ENCODE measurements at places on chromosomes 11 and 22. TPM values are rescaled to one million over a fixed set of nuclear protein-coding genes. Genes with fewer than 3 reads are reported as not detected.

The LGR4 gene
- total RNA-seq = 0.49 TPM

DNA sequence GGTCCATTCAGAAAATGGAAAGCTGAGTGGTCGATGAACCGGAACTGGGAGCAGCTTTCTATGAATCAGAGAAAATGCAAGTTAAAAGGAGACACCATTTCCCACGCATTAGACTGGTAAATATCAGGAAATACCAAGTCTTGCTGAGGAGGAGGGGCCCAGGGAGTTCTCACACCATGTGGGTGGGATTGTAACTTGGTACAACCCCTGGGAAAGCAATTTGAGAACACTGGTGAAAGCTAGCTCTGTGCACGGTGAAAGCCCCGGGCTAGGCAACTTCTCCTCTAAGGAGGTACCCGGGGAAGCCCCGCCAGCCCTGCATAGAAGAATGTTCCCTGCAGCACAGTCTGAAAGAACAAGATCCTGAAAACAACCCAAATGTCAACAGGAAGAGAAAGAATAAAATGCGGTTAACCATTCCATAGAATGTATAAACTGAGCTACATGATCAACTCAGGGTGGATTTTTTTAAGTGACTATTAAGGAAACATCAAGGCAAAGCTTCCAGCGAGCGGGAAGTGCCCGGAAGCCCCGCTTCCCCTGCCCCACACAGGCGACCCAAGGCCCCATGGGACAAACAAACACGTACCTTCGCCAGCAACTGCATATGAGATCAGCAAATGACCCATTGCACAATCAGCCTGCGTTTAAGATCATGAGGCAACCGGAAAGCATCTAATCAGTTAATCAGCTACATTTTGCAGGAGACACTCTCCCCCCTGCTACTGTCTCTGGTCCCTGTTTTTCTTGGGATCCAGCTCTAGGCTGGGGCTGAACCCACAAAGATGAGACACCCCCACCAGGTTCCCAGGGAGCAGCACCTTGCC is 11.3 kb downstream of the SHANK2 start:
- no peak for DNase-seq
- H3K27ac ChIP-seq = no peak overlapping the region
- H3K27me3 ChIP-seq = no peaks in the 10 kb centered on the region
- no peaks in the 10 kb centered on the region for H3K4me1 ChIP-seq
- H3K36me3 ChIP-seq = no peaks in the 10 kb centered on the region
- H3K4me3 ChIP-seq = no peak overlapping the region

- H3K4me1 ChIP-seq = peaks cover 12% of the 10 kb centered on the region
- no peak overlapping the region for H3K4me3 ChIP-seq
- H3K36me3 ChIP-seq = no peaks in the 10 kb centered on the region
- H3K27ac ChIP-seq = no peak overlapping the region
- peaks cover 24% of the 10 kb centered on the region for H3K27me3 ChIP-seq
These were observed 3.6 kb downstream of the PKNOX2 start for GRCh38 chr11:125167954-125168835.

GRCh38 chr11:124761301-124762104 is 587 bp downstream of the ESAM start:
- H3K4me3 ChIP-seq = peak overlapping the region; percentile 87
- DNase-seq = no peak
- H3K27ac ChIP-seq = no peak overlapping the region
- H3K27me3 ChIP-seq = peaks cover 16% of the 10 kb centered on the region
- no peaks in the 10 kb centered on the region for H3K36me3 ChIP-seq

GRCh38 chr11:45658292-45658991 is 7.0 kb downstream of the CHST1 start:
- no peaks in the 10 kb centered on the region for H3K4me1 ChIP-seq
- no peak overlapping the region for H3K27ac ChIP-seq
- H3K36me3 ChIP-seq = no peaks in the 10 kb centered on the region

GRCh38 chr11:116876656-116877055 is 39.2 kb upstream of the APOA1 start:
- peaks cover 14% of the 10 kb centered on the region for H3K36me3 ChIP-seq
- DNase-seq = no peak
- no peaks in the 10 kb centered on the region for H3K4me1 ChIP-seq
- H3K27me3 ChIP-seq = no peaks in the 10 kb centered on the region

All from naive thymus-derived CD4-positive, alpha-beta T cell (primary cell).